ENCODE measurements at places on chromosomes 7 and 10.

- no peak for DNase-seq
Measured at GRCh38 chr10:7558036-7558435, 108.7 kb downstream of the ITIH5 start.

DNA sequence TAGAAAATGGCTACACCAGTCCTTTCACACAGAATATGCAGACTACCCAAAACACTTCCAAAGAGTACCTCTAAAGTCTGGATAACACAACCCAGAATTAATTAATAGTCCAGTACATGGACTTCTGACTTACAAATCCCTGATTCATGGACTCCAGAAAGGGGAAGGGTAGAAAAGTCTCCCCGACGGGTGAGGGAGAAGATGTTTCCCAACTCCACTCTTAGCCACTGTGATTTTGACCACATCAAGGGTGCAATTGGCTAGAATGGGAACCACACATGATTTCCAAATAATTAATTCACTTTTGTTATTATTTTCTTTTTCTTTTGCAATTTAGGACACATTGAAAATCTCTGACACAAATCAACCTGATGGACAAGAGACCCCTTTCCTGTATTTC lies 1.4 kb downstream of the TMEM130 start:
- no peak for DNase-seq

GRCh38 chr7:157434701-157435100 lies 97.9 kb downstream of the DNAJB6 start:
- no peak for DNase-seq

DNA sequence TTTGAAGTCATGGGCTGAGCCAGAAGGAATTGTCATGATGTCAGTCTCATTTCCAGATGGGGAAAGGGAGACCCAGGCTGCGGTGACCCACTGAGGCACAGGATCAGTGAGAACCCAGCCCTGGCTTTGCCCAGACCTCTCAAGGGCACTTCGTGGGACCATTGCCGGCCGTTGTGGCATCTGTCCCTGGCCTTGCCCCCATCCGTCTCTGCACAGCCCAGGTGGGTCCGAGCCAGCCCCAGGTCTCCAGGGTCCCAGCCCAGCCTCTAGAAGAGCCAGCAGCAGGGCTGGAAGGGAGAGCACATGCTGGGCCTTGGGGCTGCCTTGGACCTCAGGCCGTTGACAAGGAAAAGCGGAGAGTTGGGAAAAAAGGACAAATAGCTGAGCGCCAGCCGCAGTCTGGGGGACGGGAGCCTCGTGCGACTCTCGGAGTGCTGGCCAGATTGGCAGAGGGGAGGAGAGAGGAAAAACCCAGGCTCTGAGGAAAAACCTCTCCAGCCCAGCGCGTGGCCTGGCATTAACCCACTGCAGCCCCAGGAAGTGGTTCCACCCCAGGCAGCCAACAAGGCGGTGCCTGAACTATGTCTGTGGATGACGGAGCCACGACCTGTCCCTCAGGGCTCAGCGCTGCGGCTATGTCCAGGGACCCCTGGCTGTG lies 30.2 kb downstream of the GRIFIN start:
- no peak for DNase-seq

- DNase-seq: no peak
Measured at GRCh38 chr7:98395481-98395880, 5.4 kb downstream of the BAIAP2L1 start.

DNA sequence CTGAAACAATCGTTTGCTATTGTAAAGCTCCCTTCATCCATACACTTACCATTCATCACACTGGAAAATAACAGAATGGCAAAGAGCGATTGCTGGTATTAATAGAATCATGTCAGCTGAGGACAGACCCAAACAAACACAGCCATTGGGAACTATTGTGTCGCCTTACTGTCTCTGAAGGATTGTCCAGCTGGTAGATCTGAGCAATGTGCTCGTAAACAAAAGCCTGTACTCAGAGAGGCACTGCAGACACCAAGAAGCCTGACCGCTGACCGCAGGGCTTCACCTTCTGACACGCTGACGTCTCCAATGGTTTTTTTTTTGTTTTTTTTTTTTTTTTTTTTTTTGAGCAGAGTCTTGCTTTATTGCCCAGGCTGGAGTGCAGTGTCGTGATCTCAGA lies 151.0 kb upstream of the FRMD4A start:
- no peak for DNase-seq

DNA sequence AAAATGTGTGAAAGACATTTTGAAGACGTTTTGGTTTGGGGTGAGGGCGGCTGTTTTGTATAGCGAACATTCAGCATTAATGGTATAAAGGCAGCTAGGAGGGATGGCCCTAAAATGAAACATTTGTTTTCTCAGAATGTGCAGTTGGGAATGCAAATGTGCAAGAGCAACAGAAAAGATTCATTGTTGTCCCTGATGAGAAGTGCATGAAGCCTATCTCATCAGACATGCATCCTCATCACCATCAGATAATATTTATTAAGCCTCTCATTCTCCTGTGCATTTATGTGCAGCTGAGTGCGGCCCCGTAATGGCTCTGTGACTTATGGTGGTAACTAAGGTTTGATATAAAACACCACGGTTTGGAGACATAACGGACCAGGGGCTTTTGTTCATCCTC lies 199.5 kb downstream of the GFRA1 start:
- no peak for DNase-seq

- DNase-seq: no peak
Measured at GRCh38 chr7:53426145-53426750, 390.8 kb downstream of the POM121L12 start.
